ENCODE measurements at places on chromosomes 1 and 21. TPM values are rescaled to one million over a fixed set of nuclear protein-coding genes. Genes with fewer than 3 reads are reported as not detected.

DNA sequence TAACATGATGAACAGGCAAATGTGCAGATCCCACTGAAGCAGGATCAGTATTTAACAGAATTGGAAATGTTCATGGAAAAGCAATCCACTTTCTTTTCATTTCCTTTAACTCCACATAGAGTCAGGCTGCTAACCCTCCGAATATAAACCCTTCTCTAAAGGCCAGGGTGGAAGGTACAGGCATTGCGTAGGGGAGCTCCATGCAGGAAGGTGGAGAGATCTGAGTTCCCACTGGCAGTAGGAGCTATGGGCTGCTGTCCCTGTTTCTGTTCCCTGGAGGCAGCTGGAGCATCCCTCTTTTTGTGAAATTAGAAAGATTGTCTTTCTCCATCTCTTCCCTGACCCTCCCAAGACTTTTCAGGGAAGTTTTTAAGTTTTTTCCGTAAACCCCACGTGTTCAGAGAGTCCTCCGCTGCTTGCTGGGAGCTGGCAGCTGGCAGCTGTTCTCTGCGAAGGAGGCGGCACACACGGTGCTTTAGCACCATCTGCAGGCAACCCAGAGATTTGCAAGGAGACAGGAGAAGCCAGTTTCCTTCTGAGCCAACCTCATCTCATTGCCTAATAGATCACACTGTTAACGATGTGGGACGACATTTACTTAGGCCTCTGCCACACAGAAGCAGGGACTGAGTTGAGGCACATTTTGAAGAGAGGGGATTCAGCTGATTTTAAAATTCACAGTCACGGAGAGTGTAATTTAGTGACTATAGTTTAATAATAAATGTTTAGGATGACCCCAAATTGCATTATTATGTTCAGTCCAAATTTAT, 55.4 kb upstream of the HOOK1 start:
- DNase-seq: peak; percentile 89

GRCh38 chr1:37100310-37100709, 66.0 kb upstream of the GRIK3 start:
- DNase-seq: no peak

DNA sequence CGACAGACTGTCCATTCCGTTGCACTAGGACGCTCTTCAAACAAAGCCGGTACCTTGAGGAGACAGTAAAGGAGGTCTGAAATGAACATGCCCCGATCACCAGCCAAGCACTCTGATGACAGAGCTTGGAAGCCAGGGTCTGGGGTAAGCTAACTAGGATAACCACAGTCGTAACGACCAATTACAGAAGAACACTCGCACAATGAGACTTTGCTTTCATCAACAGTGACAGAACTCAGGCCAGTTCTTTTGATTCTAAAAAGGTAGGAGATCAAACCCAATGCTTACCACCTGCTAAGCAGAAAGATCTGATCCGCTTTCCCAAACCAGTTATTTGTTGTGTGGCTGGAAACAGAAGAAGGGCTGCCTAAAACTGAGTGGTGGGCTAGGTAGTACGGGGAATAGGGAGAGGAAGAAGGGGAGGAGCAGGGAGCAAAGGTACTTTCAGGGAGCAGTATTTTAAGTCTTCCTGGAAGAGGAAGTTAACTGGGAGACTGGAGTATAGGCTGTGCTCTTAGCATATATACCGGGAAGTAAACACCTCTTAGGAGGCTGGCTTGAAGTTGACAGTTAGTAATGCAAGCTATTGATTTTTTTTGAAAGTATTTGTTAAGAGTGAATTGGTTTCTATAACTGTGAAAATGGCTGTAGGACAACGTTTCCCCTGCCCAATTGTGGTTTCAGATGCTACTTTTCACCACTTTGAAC, 38.4 kb downstream of the UCK2 start:
- no peak for DNase-seq

Gene GJA4
- total RNA-seq: not detected

DNA sequence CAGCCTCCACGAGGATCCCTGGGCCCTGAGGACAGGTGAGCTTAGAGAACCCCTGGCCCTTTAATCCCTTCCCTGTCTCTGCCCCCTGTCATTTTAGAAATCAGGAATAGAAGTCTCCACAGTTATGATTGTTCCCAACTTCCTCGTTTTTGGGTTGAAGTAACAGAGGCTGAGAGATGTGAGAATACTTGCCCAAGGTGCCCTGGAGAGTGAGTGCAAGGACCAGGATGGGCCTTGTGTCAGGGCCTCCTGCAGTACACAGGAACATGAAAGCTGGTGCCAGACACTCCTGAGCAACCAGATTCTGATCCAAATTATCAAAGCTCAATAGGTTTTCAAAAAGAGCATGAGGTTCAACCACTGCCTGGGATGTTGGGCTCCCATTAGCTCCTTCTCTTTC, 10.1 kb downstream of the HLX start:
- DNase-seq: no peak

Gene FNDC10
- total RNA-seq: 9.8 TPM

- no peak for DNase-seq
These were observed 41.1 kb upstream of the ZNF124 start for GRCh38 chr1:247212627-247213617.

- DNase-seq: no peak
These were observed 28.4 kb upstream of the BCAS2 start for GRCh38 chr1:114609826-114610225.

GRCh38 chr1:205122489-205122882, 708 bp upstream of the RBBP5 start:
- no peak for DNase-seq

Gene CIART
- 1.8 TPM for total RNA-seq

- DNase-seq: no peak
These were observed 47.9 kb upstream of the TARBP1 start for GRCh38 chr1:234526922-234527321.

- no peak for DNase-seq
These were observed 38.3 kb upstream of the PAX7 start for GRCh38 chr1:18592368-18592767.

DNA sequence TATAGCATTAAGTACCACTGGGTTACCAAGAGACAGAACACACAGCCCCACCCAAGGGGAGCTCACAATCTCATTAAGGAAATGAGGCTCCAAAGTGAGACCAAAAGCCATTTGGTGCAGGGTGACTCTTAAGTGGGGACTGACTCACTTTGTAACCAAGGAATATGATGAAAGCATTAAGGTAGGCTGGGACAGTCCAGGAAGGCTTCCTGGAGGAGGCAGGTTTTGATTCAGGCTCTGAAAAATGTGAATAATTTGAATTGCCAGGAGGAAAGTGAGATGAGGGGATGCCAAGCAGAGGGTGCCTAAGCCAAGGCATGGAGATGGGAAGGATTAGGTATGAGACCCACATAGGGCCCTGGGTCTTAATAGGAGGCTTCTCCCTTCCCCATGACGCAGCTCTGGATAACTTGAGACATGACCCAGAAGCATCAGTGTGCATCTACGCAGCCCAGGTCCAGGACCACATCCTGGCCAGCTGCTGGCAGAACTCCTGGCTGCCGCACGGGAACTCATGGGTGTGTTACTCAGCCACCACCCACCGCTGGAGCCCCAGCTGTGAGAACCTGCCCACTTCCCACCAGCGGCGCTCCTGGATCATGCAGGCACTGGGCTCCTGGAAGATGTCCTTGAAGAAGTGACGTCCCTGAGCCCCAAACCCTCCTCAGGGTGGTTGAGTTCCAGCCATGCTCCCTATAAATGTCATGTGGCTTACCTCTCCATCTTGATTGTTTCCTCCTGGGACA, 5.9 kb upstream of the TTC4 start:
- peak; percentile 7 for DNase-seq

DNA sequence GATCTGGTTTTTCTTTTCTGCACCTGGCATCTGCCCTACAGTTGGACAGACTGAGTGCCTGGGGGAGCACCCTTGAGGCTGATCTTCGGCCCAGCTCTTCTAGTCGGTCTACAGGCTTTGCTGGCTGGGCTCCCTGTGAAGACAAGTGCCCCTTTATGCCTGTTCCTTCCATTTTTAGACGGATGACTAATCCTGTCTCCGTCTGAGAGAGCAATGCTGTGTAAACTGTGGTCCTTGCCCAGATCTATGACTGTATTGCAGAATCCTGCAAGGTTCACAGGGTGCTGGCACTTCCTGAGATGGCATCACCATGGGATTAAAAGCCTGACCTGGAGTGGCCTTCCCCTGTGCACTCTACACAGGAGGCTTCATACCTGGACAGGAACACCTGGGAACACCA, 47.6 kb upstream of the SAMD13 start:
- DNase-seq: peak; percentile 95

- no peak for DNase-seq
These were observed 12.9 kb downstream of the DNAJC11 start for GRCh38 chr1:6688757-6689156.

Gene SERPINC1
- not detected for total RNA-seq

DNA sequence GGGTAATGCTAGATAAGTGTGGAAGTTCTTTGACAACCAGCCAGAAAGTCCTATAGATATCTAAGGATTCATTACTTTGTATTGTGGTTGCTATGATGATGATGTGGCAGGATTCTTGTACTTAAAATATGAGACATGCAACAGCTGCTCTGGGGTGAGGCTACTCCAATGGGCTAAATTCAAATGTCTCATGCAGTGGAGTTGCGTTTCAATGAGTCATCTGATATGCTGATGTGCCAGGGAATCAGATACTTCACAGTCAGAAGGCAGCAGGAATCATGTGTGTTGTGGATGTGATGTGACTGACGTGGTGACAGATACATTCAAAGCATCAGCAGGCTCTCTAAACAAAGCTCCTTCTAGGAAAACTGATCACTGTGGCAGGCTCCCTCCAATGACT, 66.5 kb downstream of the TSEN15 start:
- peak; percentile 93 for DNase-seq

GRCh38 chr1:22635436-22635835, 992 bp upstream of the C1QA start:
- no peak for DNase-seq

DNA sequence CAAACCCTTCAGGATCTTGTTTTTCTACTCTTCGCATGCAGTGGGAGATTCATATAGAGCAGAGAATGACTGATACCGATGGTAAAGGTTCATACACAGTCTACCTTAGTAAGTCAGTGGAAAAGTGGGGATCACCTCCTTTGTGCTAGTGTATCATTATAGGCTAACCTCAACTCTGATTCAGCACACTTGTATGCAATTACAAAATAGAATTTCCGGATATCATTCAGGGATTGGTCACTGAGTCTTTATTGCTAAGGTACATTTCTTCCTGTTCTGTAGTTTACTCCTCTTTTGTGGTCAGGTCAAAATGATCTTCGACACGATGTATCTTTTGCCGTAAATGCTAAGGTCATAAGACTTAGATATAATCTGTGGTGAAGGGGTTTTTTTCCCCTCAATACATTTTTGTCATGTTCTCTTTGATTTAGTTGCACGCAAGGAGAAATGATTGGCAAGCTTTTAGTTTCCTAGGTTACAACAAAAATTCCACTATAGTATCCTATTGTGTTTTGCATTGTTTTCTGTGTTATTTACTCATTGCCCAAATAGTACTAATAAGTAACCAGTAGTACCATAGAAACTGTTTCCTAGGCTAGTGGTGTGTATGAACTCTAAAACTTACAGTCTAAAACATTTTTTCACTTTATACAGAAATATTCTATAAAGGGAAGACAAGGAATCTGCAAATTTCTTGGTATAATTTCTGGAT, 35.7 kb upstream of the PLA2G4A start:
- peak; percentile 15 for DNase-seq

DNA sequence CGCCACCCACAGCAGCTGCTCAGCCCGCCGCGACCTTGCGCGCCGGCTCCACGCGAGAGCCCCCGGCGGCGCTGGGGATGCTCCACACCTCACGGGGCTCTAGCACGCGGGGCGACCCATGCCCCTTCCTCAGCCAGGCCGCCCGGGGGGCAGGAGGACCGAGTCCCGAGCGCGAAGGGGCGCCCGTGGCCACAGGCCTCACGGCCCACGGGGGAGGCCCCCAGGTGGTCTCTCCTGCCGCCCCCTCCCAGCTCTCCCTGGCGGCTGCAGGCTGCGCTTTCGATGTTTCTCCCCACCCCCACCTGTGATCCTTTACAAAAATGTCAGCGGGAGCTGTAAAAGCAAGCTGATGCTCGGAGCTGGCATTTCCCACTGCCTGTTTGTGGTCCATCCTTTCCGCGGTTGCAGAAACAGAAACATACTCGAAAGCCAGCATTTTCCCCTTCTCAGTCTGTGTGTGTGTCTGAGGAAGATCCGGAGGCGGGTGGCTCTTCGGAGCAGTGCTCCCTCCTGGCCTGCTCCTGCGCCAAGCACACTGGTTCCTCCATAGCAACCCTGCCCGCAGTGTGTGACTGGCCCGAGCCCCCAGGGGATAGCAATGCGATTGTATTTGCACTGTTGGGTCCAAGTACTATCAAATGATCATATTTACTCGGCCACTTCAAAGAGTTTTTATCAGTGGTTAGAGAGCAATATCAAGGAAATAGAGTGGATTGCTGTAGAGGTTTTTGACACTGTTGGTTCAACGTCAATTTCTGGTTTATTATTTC, 2.1 kb downstream of the KIF26B start:
- DNase-seq: peak; percentile 54

GRCh38 chr1:19926296-19927129, 3.1 kb upstream of the PLA2G2E start:
- DNase-seq: no peak

- peak; percentile 92 for DNase-seq
These were observed 75.0 kb upstream of the DUSP10 start for GRCh38 chr1:221816899-221817298.

DNA sequence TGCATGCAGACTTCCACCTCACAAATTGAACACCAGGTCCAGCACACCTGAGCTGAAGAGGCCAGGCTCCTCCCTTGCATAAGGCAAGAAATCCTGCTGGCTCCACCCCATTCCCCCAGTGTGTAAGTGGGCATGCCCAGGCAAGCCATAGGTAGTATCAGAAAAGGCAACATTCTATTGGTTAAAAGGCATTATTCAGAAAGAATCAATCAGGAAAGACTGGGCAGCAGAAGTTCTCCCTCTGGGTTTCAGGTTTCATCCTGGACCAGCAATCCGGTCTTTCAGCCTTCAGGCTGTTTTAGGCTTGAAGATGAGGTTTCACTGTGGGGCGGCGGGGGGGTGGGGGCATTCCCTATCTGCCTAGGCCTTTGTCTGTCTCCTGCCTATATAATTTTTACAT, 42.0 kb upstream of the LHX8 start:
- no peak for DNase-seq

Gene WDR64
- total RNA-seq: not detected

Gene EVI5
- total RNA-seq: 24.5 TPM

Gene JUN
- 112 TPM for total RNA-seq

Gene TNNT2
- total RNA-seq: not detected

Gene OR2G6
- total RNA-seq: not detected

Gene AGT
- total RNA-seq: not detected

Gene DNASE2B
- total RNA-seq: not detected

Gene RAB4A
- total RNA-seq: 43.4 TPM

Gene CHI3L1
- 0.22 TPM for total RNA-seq

DNA sequence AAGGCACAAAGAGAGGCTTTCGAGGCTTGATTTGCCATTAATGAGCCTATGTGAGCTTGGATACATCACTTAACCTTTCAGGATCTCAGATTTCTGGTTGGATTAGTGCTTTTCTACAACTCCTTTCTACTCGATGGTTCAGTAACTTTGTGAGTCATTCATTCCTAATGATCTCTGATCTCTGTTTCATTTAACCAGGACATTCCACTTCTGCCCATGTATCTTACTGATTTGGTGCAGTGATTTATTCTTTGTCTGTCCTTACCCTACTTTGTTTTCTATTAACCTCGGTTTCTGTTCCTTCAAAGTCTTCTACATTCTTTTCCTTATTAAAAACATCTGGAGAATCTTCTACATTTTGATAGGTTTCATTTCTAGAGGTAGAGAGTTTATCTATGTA, 94.6 kb upstream of the ZBTB18 start:
- DNase-seq: peak; percentile 30

Data from GM23248 (cell line).